ENCODE measurements at places on chromosomes 4 and X.
A peak's percentile ranks its signal among the peaks of the same experiment; 100 is the strongest.

DNA sequence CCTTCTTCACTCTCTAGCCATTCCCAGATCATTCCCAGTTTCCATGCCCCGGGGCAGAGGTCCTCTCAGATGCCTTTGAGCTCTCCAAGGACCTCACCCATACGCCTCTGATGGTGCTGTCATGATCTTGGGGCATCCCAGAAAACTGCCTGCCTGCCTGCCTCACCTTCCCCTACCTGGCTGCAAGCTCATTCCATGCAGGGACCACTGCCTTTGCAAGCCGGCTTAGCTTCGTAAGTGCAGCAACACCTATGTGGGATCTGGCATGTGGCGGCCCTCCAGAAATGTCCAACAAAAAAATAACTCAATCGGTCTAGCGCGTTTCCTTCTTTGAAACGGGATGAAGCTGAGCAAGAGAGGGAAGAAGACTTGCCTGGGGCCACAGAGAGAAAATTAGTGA lies 53.0 kb downstream of the C4orf50 start:
- no peak for DNase-seq

DNA sequence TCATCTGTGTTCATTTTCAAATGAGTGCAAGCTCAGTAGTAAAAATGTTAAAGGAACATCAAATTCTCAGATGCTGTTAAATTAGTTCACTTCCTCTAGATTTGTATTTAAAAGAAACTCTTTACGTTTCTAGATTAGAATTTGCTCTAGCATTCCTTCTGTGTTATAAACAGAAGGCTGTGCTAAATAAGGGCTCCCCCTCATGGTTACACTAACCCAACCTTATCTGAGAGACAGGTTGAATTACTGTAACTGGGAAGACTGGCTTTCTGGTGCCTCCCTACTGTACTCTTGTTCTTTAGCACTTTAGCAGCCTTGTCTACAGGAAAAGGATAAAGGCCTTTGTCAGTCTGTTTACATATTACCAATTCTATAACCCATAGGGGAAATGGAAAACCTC lies 56.8 kb downstream of the RXFP1 start:
- DNase-seq = no peak

DNA sequence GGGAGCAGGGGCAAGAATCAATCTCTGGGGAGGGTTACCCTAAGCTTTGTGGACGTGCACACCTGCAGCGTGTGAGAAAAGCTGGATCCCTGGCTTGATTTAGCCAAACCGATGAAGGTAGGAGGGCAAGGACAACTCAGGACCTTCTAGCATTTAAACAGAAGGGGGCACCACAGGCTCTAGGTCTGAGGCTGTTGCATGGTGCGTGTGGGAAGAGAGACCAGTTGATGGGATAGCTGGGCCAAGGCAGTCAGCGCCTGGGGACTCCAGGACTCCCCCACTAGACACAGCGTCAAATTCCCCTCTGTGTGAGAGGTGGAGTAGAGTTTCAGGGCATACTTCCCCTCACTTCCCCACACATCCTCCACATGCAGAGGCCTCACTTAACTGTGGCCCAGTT lies 4.3 kb downstream of the GABRQ start:
- DNase-seq = no peak

DNA sequence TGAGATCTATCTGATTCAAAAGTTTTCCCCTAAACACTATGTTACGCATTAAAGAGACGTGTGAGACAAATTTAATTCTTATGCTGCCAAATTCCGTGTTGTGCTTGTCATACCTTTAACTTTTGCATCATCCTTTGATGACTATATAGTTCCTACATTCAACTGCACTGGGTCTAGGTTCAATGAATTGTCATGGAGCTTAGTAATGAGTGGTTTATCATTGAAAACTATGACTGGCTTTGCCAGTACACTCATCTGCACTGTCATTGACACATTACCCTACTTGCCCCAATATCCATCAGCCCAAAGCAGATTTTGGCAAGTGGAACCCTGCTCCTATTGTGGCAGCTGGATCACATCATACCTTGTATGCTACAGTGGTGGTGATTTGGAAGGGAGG lies 882.9 kb upstream of the SLIT2 start:
- no peak for DNase-seq

- no peak for DNase-seq
These were observed 213.5 kb upstream of the CLNK start for GRCh38 chr4:10898072-10898471.

- no peak for DNase-seq
These were observed 41.9 kb upstream of the PDHA2 start for GRCh38 chr4:95798003-95798402.

- no peak for DNase-seq
These were observed 19.1 kb upstream of the XK start for GRCh38 chrX:37666516-37666915.

DNA sequence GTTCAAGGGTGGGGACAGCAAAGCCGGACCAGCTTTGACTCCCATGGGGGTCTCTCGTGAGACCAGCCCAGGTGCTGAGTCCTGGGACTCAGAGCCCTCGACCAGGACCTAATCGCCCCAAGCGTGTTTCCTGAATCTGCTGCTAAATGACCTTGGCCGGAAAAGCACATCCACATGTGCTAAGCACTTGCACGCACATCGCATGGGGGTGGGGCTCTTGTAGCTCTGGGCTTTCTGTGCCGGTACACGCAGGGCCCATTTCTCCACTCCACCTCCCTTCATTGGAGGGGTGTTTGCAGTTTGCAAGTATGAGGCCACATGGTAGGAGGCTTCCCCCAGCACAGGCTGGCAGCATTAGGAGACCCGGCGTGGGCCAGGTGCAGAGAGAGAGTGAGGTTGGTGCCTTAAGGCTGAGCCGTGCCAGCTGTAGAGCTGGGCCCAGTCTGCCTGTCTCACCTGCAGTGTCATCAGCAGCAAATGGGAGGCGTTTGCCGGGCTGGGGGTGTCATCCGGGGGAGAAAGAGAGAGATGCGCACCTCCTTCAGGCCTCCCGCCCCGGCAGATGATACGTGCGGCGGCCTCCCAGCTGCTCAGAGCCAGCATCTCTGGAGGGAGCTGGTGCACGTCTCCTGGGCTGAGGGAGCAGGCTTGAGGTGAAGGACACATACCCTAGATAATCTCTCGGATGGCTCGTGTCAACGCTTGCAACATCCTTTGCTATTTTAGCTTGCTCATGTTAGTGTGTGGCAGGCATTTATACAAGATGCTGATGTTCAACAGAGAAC lies 45.2 kb upstream of the CLCN4 start:
- peak; percentile 70 for DNase-seq

DNA sequence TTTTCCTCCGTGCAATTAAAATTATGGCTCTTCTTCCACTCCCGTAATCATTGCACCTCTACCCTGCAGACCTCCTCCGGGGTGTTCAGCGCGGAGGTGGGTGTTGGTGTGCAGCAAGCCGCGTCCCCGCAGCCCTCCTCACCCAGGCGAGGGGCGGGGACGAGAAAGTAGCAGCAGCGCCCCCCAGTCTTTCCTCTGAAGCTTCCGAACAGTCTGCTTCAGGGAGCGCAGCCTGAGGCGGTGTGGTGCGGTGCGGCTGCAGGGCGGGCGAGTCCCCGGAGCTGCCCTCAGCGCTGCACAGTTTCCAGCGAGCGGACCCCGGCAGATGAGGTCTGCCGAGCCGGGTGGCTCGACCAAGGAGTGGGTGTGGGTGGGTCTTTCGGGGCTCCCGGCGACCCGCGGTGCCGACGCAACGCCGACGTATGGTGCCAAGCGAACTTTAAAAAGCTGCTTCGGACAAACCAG lies at the start of gene FRAS1:
Gene FRAS1 (plus strand): TSS at position 189 of the 465 bp plus-strand sequence. CDS start 687 bp downstream, outside the sequence.
- DNase-seq = no peak

DNA sequence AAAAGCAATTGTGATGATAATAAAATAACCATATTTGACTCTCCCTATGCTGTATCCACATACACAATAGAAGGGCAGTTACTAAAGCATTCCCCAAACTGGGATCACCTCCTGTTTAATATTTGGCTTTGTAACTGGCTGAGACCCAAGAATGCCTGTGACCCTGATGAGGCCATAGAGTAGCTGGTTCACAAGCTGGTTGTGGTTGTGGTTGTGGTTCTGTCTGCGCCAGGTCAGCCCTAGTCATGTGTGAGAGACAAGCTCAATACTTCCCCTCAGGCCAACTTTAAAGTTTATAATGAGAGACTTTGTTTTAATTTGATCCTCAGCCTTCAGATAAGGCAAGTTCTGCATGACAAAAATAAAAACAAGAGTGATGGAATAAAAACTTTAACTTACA lies 209.9 kb downstream of the PARM1 start:
- no peak for DNase-seq

Data from CD4-positive, alpha-beta T cell treated with Interleukin-4 for 4 hours (primary cell).